Caco-2 (cell line): ENCODE measurements at places on chromosomes 13 and 19.

DNA sequence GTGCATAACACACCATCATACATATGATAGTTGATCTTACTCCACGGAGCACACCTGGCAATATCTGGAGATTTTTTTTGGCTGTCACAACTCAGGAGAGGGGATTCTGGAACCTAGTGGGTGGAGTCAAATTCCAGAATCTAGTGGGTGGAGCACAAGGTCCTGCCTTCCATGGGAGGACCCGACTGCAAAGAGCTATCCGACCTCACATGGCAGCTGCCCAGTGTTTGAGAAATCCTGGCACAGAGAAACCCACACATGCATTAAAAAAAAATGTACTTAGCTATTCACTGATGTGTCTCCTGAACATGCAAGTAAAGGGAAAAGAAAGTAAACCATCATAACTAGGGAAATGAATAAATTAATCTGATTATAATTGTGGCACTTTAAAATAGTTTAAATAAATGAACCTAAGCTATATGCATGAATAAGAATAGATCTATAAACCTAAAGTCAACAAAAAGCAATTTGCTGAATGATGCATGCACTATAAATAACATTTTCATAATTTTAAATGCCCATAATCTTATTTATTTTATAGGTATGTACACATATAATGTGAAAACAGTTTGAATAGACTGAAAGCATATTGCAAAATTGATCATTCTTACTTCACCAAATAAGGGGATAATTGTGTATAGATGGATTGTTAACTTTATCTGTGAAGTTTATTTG is 300.3 kb downstream of the MYO16 start:
- DNase-seq: no peak

DNA sequence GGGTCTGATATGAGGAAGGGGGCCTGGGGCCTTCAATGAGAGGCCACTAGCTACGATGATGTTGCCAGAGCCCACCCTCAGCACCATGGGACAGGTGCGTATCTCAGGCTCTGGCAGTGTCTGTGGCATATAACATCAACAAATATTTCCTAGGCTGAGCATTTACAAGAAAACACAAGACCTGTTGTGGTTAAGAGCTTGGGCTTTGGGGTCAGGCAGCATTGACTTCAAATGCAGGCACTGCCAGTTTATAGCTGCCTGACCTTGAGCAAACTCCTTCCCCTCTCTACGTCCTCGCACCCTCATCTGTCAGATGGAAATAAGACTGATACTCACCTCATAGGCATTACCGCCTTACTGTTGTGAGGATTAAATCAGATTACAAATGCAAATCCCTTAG is 156.0 kb downstream of the KATNAL1 start:
- DNase-seq: no peak

DNA sequence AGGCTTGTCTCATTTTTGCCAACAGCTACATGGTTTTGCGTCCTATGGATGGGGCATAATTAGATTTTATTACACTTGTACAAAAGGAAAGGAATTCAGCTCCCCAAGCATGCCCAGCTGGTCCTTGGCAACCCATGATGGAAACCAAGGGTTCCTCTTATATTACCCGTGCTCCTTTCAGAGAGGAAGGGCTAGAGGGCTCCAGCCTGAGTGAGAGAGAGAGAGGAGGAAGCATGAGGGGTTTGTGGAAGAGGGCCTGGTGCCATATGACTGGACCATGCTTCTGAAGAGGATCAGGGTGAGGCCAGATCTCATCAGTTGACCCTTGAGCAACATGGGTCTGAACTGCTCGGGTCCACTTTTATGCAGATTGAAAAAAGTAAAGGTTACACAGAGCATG is 3.5 kb upstream of the RPS9 start:
- DNase-seq: no peak

GRCh38 chr19:17861542-17862402 is 2.1 kb downstream of the RPL18A start:
- no peak for DNase-seq

GRCh38 chr13:97275776-97276501 is 53.8 kb downstream of the MBNL2 start:
- no peak for DNase-seq

- no peak for DNase-seq
Measured at GRCh38 chr13:20546556-20546955, 20.4 kb upstream of the IFT88 start.

DNA sequence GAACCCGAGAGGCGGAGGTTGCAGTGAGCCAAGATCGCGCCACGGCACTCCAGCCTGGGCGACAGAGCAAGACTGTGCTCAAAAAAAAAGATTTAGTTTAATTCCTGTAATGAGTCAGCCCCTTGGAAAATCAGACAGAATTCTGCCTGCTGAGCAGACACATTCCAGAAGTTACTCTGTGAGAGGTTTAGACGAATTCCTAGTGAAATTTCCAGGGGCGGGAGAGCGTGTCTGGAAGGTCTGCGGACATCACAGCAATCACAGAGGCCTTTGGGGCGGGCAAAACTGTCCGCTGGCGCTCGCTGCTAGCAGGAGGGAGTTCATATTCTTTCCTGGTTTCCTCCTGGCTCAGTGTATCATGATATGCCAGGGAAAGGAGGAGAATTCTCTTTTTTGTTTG is 17.5 kb downstream of the MISP start:
- DNase-seq: no peak
